ENCODE measurements at places on chromosomes 12 and 14.

- no peak for DNase-seq
Measured at GRCh38 chr12:60191676-60192359, 596.0 kb downstream of the SLC16A7 start.

- no peak for DNase-seq
Measured at GRCh38 chr14:23209651-23210423, 26.4 kb upstream of the SLC7A8 start.

- DNase-seq: no peak
Measured at GRCh38 chr14:42241101-42241500, 634.4 kb downstream of the LRFN5 start.

GRCh38 chr12:68007466-68007865 lies 18.2 kb downstream of the IFNG-AS1 start:
- no peak for DNase-seq

- DNase-seq: no peak
Measured at GRCh38 chr12:83904175-83904574, 1008.4 kb downstream of the SLC6A15 start.

- DNase-seq: no peak
Measured at GRCh38 chr12:14611640-14612203, 44.0 kb upstream of the PLBD1 start.

- no peak for DNase-seq
Measured at GRCh38 chr14:92497391-92497790, 16.2 kb upstream of the RIN3 start.

DNA sequence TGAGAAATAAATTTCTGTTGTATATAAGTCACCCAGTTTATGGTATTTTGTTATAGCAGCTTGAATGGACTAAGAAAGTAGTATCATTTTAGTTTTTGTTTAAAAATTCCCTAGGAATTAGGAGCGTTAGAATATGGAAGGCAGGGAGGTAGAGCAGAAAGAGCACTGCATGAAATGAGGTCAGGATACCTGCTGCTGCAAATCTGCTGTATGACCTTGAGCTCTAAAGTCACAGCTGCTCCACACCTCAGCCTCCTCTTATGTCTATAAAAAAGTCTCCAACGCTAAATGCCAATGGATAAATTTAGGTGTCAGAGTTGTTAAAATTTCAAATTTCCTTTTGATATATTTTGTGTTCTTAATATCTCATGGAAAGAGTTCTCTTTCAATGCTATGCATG lies 181.0 kb upstream of the GZMB start:
- DNase-seq: no peak

Data from right kidney (tissue), 9 donors.